NCI-H2171 (cell line): ENCODE measurements at places on chromosomes 4 and X.

DNA sequence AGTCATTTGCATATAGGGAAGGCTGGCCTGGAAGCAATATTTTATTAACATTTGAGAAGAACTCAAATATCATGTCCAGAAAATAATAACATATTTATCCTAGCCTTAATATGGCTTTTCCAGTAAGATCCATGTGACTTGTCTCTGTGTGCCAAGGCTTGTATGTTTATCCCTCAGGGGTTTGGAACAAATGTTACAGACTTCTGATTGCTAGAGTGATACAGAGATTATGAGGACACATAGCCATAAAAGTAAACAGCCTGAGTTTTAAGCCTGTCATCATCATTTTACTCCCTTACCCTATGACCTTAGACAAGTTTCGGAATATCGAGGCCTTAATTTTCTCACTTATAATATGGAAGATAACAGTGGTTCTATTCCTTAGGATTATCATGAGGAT lies 338.1 kb downstream of the GPAT3 start:
- no peak for DNase-seq

GRCh38 chrX:16931371-16931770 lies 15.1 kb upstream of the REPS2 start:
- DNase-seq, result no peak

DNA sequence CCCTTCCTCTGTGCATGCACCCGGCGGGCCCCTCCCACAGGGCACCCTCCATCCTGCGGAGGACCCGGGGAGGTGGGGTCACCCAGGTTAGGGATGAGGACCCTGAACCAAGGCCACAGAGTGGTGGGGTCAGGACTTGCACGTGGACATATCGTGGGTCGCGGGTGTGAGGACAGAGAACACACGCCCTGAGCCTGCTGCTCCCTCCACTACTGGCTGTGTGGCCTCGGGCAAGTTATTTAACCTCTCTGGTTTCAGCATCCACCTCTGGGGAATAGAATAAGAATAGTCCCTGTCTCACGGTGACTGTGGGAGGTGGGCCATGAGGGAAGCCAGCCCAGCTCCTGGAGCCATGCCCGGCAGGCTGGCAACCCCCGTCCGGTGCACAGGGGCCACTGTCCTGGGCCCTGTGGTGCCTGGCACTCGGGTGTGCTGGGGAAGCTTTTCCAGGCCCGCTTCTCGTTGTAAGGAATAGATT lies 5.1 kb downstream of the PSAPL1 start:
- DNase-seq, result no peak

DNA sequence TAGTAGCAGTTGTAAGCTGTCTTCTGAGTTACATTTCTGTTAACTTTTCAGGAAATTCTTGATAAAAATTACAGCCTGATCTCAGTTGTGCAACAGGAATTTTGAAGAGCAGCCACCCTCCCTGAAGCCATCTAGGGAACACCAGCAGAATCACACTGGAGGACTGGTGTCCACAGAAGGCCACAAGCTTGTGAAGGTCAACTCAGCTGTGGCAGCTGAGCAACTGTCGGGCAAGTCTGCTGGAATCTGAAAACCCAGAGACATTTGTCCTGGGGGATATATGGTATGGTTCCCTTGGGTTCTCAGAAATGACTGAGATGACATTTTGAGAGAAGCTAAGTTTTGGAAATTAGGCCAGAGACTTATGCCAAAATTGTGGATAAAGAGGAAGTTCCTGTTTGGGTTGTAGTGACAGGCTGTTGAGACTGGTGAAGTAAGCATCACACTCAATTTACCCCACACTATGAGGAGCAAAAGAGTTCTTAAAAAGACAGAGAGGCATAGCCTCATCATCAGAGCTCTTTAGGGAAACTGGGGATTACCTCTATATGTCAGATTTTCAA lies 78.1 kb upstream of the TNIP3 start:
- no peak for DNase-seq

- no peak for DNase-seq
Measured at GRCh38 chr4:67635331-67635730, 65.6 kb downstream of the UBA6 start.

DNA sequence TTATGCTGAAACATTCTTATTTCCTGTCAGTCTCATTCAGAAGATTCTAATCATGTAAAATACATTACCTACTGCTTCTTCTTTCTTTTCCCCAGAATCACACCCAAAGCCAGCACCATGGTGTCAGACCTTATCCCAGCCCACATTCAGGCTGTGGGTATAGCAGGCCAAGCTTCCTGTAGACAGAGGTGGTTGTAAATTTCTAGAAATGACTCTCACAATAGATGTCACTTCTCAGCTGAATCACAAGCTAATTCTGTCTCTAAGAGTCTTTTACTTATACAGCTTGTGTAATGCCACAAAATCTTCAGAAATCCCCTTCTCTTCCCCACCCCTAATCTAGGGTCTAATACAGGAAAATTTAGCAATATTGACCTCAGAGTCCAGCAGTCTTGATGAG lies 239.6 kb downstream of the PARM1 start:
- DNase-seq, result no peak

DNA sequence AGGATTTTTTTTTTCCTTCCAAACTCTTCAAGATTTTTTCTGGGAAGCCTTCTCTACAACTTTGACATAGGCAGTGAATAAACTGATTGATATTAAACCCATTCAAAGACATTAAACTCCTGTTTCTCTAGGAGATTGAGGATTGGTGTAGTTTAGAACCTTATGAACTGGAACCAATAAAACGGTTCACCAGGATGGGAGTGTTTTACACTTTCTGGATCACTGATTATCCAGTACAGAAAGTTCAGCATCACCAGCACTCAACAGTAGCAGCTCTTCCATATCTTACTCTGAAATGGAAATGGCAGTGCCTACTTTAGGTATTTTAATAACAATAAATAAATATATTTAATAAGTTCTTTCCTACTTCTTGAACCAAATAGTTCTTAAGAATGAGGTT lies 76.7 kb downstream of the BMPR1B start:
- no peak for DNase-seq

GRCh38 chr4:185305979-185306442 lies 89.7 kb downstream of the LRP2BP start:
- no peak for DNase-seq

- DNase-seq, result no peak
Measured at GRCh38 chr4:68892861-68893260, 58.7 kb downstream of the UGT2A3 start.

DNA sequence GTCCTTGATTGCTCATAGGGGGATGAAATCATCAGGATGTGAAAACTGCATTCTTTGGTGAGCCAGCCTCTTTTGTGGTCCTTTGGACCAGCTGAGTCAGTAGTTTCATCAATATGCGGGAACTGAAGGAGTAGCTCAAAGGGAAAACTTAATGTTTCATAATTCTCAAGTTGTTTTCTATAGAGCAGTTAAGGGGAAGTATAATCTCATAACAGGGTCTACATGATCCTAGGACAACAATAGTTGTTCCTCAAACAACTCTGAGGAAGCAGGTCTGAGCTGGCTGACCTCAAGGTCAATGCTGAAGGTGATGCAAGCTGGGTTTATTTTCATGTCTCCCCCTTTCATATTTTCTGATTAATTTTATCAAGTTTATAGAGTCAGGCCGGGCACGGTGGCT lies 36.1 kb upstream of the IRF2 start:
- DNase-seq, result no peak

- DNase-seq, result no peak
Measured at GRCh38 chr4:57504797-57505530, 394.8 kb upstream of the IGFBP7 start.

DNA sequence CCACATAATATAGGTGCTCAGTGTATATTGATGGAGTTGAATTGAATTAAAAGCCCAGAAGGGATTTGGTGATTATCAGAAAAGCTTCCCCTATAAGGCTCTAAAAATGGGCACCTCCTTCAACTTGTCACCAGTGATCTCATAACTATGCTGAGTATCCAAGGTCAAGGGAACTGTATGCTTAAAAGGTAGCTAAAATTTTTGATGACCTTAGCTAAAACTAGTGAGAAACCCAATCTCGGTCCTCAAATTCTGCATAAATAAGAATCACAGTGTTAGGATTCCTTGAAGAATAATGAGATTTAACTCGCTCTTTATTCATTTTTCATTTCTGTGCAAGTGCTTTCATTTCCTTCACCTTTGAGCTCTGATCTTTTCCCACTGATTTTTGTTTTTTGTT lies 87.7 kb upstream of the AP1S2 start:
- DNase-seq, result no peak

- no peak for DNase-seq
Measured at GRCh38 chr4:65033899-65034298, 624.6 kb upstream of the TECRL start.

- no peak for DNase-seq
Measured at GRCh38 chr4:87901422-87901992, 68.7 kb downstream of the MEPE start.

- DNase-seq, result no peak
Measured at GRCh38 chr4:112968451-112969159, 80.8 kb upstream of the ANK2 start.

GRCh38 chrX:40465735-40466551 lies 114.8 kb upstream of the ATP6AP2 start:
- no peak for DNase-seq

GRCh38 chr4:122701061-122701460 lies 31.4 kb upstream of the BBS12 start:
- DNase-seq, result no peak

DNA sequence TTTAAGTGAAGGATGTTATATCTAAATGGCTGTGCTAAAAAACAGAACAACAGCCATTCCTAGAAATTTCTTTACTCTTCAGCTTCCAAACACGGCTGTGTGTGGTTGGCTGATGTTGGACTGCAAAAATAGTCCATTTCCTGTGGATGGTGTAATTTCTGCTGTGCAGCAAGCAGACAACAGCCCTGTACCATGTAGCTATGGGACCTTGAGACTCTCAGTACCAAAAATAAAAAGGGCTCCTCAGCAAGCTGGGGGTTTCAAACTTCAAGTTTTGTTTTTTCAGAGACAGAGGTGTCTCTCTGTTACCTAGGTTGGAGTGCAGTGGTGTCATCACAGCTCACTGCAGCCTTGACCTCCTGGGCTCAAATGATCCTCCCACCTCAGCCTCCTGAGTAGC lies 18.1 kb downstream of the CD40LG start:
- no peak for DNase-seq

DNA sequence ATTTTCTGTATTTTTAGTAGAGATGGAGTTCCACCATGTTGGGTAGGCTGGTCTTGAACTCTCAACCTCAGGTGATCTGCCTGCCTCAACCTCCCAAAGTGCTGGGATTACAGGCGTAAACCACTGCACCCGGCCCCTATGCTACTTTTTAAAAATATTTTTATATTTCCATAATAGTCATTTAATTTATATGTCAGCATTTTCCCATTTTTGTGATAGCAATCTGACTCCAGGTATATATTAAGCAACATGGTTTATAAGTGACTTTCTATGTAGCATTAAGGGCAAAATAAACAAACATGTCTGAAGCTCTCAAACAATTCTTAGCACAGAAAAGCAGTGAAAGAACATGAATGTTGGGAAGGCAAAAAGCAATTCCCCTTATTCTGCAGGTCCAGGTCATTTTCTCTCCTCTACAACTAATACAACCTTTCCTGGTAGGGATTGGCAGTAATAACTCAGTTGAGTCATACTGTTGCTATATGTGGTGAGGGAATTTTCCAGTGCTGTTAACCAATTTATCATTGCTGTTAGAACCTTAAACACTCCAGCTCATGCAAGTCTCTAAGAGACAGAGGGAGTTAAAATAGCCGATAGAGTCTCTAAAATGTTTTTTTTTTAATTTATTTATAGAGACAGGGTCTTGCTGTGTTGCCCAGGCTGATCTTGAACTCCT lies 24.0 kb downstream of the SMIM14 start:
- no peak for DNase-seq

DNA sequence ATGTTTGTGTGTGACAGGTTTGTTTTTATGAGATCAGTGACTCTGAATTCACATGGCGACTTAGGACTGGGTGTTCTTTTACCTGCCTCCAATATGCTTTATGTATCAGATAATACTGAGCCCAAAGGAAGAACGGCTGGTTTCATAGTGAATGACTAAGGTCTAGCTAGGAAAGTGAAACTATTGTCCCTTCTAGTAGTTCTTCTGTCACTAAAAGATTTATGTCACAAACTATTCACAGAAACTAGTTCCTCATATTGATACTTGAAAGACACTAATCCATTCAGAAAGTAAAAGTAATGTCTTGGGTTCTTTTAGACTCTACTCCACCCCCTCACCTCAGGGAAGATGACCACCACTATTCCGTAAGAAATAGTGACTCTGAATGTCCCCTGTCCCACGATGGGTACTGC lies 81.7 kb downstream of the EGF start:
- no peak for DNase-seq

GRCh38 chr4:109079731-109080130 lies 222.7 kb downstream of the COL25A1 start:
- DNase-seq, result no peak

- DNase-seq, result peak; percentile 35
Measured at GRCh38 chr4:24472514-24473308, 111.6 kb downstream of the DHX15 start.

DNA sequence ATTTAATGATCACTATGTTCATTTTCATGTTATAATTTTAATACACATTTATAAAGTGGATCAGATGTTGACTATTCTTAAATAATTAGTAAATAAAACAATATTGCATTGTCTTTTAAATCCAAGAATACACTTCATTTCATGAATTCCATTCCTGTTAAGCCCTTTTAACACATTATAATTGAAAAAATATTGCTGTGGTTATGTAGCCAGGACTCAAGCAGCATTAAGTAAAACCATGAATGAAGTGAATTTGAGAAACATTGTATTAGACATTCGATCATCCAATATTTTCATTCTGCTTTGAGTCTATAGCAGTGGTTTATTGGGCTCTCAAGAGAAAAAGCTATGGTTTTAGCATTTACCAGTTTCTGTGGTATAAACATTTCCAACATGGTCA lies 94.2 kb upstream of the RAPGEF2 start:
- no peak for DNase-seq

DNA sequence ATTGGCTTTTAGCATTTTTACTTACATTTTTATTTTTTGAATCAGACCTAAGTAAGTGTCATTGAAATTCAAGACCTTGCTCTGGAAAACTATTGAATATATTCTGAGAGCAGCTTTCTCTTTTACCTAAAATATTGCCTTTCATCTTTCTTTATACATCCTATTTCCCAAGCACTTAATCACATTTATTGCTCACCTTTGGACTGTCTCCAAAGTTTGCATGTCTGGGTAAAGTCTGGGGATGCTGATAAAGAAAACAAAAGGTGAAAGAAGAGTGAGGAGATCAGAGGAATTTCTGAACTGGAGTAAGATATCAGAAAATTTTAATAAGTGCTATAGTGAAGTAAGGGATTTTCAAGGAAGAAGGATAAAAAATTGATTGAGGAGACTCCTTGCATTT lies 308.5 kb upstream of the AADAT start:
- DNase-seq, result no peak

GRCh38 chr4:183554878-183555585 lies 50.2 kb downstream of the ING2 start:
- DNase-seq, result no peak
